ENCODE measurements at places on chromosomes 6 and 20. TPM values are rescaled to one million over a fixed set of nuclear protein-coding genes. Genes with fewer than 3 reads are reported as not detected.

MEP1A gene
- 0.41 TPM for total RNA-seq

DNA sequence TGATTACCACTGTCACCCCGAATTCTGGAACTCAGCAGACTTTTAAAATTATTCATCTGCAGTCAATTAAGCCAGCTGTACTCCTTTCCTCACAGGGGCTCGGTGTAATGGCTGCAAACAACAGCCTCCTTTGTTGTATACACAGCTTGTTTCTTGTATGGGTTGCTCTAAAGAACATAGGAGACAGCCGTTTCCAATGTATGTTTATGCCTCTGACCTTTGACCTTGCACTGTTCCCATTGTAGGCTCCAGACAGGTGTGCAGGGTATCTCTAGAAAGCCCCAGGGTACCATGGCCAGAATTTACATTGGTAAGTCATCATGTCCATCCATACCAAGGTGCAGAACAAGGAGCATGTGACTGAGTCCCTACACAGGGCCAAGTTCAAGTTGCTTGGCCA lies 11.5 kb upstream of the TENT5A start:
- H3K4me1 ChIP-seq: peaks cover 23% of the 10 kb centered on the region
- H3K27me3 ChIP-seq: no peaks in the 10 kb centered on the region
- DNase-seq: no peak
- no peak overlapping the region for H3K27ac ChIP-seq
- no peak overlapping the region for H3K4me3 ChIP-seq

DNA sequence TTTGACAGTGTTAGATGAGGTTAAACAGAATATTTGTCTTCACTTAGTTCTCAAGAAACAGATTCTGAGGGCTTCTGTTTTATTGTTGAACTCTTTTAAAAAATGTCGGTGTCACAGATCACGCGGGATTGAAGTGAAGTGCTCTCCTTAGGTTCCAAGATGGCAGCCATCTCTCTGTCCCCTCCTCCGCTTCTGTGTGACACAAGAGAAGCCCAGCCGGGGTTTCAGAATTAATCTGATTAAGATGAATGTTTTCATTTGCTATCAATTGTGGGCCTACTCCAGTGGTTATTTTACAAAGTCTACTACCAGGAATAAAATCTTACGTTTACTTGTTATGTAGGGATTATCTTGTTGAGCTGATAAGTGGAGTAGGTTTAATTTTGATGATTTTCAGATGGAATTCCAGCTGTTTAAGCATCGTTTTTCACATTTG lies 10.9 kb downstream of the HIVEP1 start:
- H3K36me3 ChIP-seq: peaks cover 4% of the 10 kb centered on the region
- H3K27me3 ChIP-seq: no peaks in the 10 kb centered on the region
- no peak for DNase-seq
- H3K4me3 ChIP-seq: no peak overlapping the region

EYS gene
- not detected for total RNA-seq

DNA sequence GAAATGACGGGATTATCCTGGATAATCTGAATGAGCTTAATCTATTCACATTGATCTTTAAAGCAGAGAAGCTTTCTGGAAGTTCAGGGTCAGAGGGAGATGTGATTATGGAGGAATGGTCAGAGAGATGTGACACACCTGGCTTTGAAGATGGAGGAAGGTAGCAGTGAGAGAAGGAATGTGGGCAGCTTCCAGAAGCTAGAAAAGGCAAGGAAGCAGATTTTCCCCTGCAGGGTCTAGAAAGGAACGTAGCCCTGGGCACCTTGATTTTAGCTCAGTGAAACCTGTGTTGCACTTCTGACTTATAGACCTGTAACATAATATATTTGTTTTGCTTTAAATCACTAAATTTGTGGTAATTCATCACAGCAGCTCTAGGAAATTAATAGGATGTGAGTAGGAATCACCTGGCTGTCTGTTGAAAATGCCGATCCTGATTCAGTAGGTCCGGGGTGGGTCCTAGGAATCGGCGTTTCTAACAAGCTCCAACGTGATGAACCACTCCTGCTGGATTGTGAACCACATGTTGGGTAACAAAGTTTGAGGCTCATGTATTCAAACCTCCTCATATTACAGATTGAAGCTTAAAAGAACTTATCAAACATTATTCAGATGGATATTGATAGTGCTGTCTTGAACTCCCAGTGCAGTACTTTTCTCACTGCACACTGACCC lies 157.0 kb downstream of the GJA1 start:
- no peaks in the 10 kb centered on the region for H3K4me1 ChIP-seq
- H3K27me3 ChIP-seq: no peaks in the 10 kb centered on the region
- no peak overlapping the region for H3K4me3 ChIP-seq
- no peak overlapping the region for H3K27ac ChIP-seq

DNA sequence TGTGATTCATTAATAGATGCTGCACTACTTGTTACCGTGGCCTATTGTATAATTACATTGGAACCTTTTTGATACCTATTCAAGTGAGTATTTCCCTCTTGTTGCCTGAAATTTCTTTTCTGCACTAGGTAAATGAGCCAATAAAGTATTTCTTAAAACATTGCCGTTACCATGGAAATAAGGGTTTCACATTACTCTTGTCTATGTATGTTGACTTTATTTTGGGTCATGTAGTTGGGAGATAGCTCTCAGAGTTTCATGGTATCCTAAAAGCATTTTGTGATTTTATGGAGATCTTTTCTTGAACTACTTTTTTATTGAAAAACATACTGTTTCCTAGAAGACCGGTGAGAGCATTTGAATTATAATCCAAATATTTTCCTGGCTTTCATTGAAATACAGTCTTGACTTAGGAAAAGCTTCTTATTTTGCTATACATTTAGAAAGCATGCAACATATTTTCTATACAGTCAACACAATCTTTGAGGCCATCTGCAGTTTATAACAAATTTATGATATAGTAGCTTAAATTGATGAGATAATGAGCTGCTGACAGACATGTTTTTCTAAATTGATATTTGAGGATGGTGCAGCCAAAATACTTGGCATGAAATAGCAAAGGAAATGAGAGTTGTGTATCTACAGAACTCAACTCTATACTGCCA lies 650.4 kb downstream of the RFPL4B start:
- no peak overlapping the region for H3K4me3 ChIP-seq
- H3K27ac ChIP-seq: no peak overlapping the region
- H3K36me3 ChIP-seq: no peaks in the 10 kb centered on the region
- H3K4me1 ChIP-seq: no peaks in the 10 kb centered on the region

GRCh38 chr20:9342651-9343050 lies 171.7 kb upstream of the LAMP5 start:
- no peak overlapping the region for H3K27ac ChIP-seq
- H3K27me3 ChIP-seq: no peaks in the 10 kb centered on the region
- peaks cover 17% of the 10 kb centered on the region for H3K4me1 ChIP-seq
- H3K4me3 ChIP-seq: no peak overlapping the region
- DNase-seq: no peak
- no peaks in the 10 kb centered on the region for H3K36me3 ChIP-seq

DNA sequence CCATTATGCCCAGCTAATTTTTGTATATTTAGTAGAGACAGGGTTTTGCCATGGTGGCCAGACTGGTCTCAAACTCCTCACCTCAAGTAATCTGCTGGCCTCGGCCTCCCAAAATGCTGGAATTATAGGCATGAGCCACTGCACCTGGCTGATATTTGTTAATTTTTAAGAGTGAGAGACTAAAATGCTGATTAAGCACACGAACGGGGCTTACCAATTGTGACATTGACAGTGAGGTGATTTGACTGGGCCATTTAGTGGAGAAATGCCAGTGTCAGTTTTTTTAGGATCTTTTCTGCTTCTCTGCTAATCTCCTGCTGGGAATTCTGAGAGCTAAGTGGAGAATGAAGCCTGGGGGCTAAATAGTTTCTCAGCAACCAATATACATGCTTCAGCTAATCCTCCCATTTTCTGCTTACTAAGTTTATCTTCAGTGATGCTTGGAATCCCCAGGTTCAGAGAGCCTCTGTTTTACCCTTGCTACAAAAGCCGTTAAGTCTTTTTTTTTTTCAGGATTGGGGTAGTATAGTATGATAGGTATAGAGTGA lies 9.8 kb upstream of the DEFB123 start:
- no peak overlapping the region for H3K27ac ChIP-seq
- no peaks in the 10 kb centered on the region for H3K4me1 ChIP-seq
- no peaks in the 10 kb centered on the region for H3K27me3 ChIP-seq
- H3K36me3 ChIP-seq: no peaks in the 10 kb centered on the region
- H3K4me3 ChIP-seq: no peak overlapping the region

DNA sequence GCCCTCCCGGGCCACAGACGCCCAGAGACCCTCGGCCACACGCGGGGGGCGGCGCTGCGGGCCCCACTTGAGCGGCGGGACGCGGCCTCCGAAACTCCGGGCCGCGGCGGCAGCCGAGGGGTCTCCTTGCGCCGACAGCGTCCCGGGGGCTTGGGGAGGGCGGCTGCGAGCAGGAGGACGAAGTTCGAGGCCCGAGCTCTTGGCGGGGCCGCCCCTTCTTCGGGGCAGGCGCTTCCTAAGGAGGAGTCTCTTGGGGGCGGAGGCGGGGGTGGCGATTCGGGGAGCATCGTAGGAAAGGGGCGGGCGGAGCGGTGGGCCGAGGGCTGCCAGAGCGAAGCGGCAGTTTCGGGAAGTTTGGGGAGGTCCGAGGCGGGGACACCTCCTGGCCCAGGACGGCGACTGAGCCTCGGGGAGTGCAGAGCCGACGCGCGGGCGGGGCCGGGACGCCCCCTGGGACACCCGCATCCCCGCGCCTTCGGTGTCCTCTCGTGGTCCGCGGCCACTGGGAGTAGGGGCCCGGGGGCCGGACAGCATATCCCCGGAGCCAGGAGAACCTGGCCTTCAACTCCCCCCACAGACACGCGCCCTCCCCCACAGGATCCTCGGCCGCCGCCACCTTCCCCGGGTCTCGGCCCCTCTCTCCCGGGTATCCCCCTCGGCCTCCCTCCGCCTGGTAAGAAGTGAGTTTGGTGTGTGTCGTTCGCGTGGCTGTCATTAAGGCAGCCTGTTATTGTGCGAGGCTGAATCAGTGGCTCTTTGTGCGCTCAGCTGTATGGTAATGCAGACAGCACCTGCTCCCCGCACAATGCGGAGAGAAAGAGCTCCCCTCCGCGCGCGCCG lies 613 bp upstream of the DLL1 start:
- peaks cover 88% of the 10 kb centered on the region for H3K27me3 ChIP-seq
- H3K4me3 ChIP-seq: peak overlapping the region; percentile 84
- H3K27ac ChIP-seq: peak overlapping the region; percentile 70
- peak; percentile 68 for DNase-seq
- peaks cover 75% of the 10 kb centered on the region for H3K4me1 ChIP-seq

GRCh38 chr6:80508885-80509630 lies 402.6 kb downstream of the BCKDHB start:
- no peaks in the 10 kb centered on the region for H3K36me3 ChIP-seq
- H3K27me3 ChIP-seq: no peaks in the 10 kb centered on the region
- no peak overlapping the region for H3K4me3 ChIP-seq
- no peak overlapping the region for H3K27ac ChIP-seq
- DNase-seq: no peak

GRCh38 chr20:45448270-45448669 lies 21.3 kb upstream of the WFDC2 start:
- H3K4me1 ChIP-seq: no peaks in the 10 kb centered on the region
- no peaks in the 10 kb centered on the region for H3K27me3 ChIP-seq
- no peak overlapping the region for H3K4me3 ChIP-seq
- DNase-seq: no peak
- no peaks in the 10 kb centered on the region for H3K36me3 ChIP-seq

- H3K4me3 ChIP-seq: no peak overlapping the region
- no peak for DNase-seq
- H3K36me3 ChIP-seq: no peaks in the 10 kb centered on the region
- peaks cover under 1% of the 10 kb centered on the region for H3K27me3 ChIP-seq
- H3K27ac ChIP-seq: no peak overlapping the region
- no peaks in the 10 kb centered on the region for H3K4me1 ChIP-seq
Measured at GRCh38 chr20:46509523-46509922, 3.8 kb downstream of the ZNF334 start.

DNA sequence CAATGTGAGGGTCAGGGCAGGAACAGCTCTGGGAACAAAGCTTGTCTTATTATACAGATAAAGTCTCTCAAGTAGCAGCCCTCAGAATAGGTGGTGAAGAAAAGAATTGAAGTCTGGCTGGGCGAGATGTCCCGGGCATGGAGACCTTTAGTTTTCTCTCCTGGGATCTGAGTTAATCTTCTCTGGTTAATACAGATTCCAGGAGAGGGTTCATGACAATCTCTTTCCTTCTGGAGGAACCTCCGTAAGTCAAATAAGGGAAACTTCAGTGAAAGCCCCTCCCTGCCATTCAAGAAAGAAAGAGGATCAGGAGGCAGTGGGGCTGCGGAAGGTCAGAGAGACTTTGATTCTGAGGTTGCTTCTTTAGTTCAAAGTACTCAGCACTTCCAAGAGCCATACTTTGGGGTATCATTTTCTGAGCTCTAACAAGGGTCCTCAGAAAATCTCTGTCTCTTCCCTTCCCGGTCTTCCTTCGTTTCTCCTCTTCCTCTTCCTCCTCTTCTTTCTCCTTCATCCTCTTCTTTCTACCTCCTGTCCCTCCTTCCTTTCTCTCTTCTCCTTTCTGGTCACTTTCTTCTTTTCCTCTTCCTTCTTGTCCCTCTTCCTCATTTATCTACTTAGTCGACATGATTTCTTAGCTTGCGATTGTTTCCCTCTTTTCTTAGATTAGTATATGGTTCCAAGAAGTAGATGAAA lies 4.6 kb upstream of the ZNF184 start:
- H3K27me3 ChIP-seq: no peaks in the 10 kb centered on the region
- no peak for DNase-seq
- peak overlapping the region; percentile 74 for H3K4me3 ChIP-seq
- H3K4me1 ChIP-seq: peaks cover 14% of the 10 kb centered on the region

CD24 gene
- total RNA-seq: 33.1 TPM

DNA sequence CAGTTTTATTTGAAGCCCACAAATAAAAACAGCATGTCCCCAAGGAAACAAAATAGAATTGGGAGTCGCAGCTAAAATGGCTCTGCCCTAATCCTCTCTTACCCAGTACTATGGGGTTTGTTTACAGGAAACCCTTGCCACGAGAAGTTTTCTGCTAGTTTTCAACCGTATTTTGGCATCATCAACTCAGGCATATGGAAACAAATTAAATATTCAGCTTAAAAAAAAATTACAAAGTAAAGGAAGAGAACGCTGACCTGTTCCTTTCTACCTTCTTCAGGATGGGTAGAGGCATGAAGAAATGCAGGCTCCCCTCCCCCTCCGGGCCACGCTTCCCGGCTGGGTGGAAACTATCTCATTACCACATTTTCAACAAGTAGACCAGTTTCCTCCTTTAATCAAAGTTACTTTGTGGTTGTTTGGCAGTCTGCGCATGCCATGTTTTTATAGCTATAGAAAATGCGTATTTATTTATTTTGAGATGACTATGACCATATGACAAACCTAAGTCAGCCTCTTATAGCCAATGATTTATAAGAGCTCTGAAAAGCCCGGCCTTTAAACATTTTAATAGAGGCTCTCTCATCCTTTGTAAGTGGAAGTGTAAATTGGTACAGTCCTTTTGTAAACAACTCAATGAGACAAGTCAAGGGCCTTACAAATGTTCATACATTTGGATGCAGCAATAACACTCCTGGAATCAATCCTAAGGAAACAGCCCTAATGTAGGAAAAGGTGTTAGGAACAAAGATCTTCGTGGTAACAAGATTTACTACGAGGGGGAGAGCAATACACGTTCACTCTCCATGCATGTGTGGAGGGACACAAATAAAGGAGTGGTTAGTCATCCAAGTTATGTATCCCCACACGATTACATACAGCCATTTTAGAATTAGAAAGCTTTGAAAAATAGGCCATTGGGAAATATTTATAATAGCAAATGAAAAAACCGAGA lies 16.1 kb upstream of the ZNF217 start:
- H3K4me1 ChIP-seq: peaks cover 26% of the 10 kb centered on the region
- no peaks in the 10 kb centered on the region for H3K27me3 ChIP-seq
- H3K27ac ChIP-seq: peak overlapping the region; percentile 66
- peak overlapping the region; percentile 4 for H3K4me3 ChIP-seq

GRCh38 chr6:160051390-160051789 lies 70.2 kb upstream of the SLC22A1 start:
- H3K36me3 ChIP-seq: peaks cover 97% of the 10 kb centered on the region
- peaks cover 5% of the 10 kb centered on the region for H3K4me1 ChIP-seq

All from lower lobe of right lung (tissue), 2 donors.